B cell (primary cell): ENCODE measurements at places on chromosomes 4 and X. TPM values are rescaled to one million over a fixed set of nuclear protein-coding genes. Genes with fewer than 3 reads are reported as not detected.

The ACE2 gene
- not detected in 2 replicates for total RNA-seq

The ARX gene
- total RNA-seq, result not detected in 2 replicates

The GPRASP1 gene
- total RNA-seq, result 22.3 and 22.5 TPM in 2 replicates

The TSPAN7 gene
- 0.32 TPM in 1 of 2 replicates, not detected in the other for total RNA-seq

The SPANXC gene
- total RNA-seq, result not detected in 2 replicates

The CT45A5 gene
- not detected in 2 replicates for total RNA-seq

The BMPR1B gene
- not detected in 2 replicates for total RNA-seq
